M059J (cell line): ENCODE measurements at places on chromosomes 3 and 15.

DNA sequence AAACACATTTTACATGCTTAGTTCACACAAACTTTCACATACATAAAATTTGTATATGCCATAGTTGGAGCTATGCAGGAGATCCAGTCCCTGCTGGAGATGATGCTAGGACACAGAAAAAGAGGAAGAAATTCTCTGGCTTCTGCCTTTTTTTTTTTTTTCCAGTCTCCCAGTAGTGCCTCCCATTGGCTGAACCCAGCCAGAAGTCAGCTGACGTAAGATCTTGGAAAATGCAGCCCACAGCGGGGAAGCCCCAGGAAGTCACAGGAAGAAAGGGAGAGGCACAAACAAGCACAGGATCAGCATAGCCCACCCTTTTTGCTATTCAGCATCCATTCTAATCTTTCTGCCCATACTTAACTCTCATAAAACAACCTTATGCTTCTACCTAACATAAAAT, 38.5 kb downstream of the SCN11A start:
- no peak for DNase-seq

GRCh38 chr3:185701611-185702261, 115.6 kb downstream of the SENP2 start:
- no peak for DNase-seq

DNA sequence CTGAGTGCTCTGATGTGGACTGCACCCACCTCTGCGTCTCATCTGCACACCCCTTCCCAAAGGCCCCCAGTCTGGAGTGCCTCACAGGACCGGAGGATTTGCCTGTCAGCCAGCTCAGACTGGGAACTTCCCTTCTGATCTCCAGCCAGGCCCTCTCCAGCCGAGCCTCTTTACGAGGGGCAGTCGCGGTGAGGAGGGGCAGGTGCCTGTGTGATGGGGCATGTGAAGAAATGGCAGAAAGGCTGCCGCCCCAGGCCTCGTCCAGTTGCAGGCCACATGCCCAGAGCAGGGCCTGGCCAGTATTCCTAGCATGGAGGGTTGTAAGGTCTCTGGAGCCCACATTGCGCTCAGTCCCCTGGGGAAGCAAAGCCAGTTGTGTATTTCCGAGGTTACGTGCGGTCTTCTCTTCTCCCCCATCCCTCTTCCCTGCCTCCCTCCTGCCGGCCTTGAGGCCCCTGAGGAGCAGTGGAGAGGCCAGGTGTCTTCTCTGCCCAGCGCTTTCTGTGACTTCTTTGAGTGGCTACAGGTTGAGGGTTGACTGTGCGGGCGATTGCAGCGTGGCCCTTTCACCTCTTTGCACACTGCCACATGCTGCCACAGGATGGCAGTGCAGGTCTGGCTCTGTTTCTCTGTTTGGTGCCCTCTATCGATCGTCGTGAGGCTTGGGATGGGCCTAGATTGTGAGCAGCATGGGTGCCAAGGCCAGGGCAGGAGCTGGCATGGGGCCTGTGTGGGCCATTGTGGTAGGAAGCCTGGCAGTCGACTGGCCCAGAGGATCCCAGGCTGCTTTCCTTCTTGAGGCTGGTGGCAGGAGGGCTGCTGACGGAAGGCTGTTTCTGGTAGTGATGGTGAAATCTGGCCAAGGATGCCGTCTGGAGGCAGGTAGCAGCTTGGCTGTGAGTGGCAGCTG, 5.3 kb downstream of the CLK3 start:
- DNase-seq: peak; percentile 46

DNA sequence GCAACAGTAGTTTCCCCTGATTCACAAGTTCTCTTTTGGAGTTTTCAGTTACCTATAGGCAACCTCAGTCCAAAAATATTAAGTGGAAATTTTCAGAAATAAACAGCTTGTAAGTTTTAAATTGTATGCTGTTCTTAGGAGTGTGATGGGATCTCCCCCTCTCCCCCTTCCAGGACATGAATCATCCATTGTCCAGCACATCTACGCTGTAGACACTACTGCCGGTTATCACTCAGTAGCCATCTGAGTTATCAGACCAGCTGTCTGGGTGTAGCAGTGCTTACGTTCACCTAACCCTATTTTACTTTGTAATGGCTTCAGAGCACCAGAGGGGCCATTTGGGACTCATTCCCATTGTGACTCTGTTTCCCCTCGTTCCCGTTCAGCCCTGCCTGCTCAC, 96.7 kb upstream of the PLXNA1 start:
- peak; percentile 54 for DNase-seq

DNA sequence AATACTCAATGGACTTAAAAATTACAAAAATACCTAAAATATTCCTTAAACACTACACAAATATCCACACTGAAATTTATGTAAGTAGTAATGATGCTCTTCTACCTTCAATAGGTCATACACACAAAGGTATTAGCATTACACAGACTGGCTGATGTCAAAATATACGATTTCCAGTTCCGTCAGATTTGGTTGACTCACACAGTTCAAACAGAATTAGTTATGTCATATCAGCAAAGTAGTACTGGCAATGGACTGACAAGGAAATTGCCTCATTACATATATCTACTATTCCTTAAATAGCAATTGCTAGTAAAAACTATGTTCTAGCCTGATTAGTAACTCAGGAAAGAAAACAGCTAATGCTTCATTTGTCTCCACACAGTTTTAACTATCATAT, 70.8 kb downstream of the ADAM10 start:
- DNase-seq: no peak

- DNase-seq: no peak
Observed at GRCh38 chr15:63892794-63893441, 59.2 kb upstream of the HERC1 start.

- DNase-seq: peak; percentile 37
Observed at GRCh38 chr3:113255100-113255853, 43.9 kb downstream of the BOC start.
